NCI-H1105 treated with DMSO at 0.1 percent for 48 hours (cell line): ENCODE measurements at places on chromosomes 16 and 17.

DNA sequence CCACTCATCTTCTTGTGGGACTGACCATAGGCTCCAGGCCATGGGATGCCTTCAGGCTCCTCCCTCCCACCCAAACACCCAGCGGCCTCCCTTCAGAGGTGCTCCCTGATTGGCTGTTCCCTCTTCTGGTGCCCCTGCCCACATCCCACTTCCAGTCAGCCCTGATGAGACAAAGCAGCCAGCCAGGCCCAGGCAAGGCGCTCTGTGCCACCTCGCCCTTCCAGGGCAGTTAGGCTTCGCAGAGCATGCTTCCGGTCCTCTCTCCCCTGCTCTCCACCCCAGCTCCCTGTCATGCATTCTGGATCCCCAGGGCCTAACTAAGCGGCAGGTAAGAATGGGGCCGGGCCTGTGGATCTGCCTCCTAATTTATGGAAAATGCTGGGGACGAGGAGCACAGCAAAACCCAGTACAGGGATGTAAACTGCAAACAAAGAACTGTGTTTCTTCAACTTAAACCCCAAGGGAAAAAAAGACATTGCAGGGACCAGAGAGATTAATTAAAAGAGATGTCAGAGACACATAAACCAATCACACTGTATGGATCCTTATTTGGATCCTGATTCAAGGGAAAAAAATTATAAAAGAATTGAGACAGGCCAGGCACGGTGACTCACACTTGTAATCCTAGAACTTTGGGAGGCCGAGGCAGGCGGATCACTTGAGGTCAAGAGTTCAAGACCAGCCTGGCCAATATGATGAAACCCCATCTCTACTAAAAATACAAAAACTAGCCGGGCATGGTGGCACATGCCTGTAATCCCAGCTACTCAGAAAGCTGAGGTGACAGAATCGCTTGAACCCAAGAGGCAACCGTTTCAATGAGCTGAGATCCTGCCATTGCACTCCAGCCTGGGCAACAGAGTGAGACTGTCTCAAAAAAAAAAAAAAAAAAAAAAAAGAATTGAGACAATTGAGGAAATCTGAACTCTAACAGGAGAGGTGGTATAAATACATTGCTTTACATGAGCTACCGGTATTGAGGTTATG, 26.0 kb downstream of the ZDHHC7 start:
- DNase-seq: no peak

- no peak for DNase-seq
Observed at GRCh38 chr17:73302189-73302588, 9.6 kb downstream of the CDC42EP4 start.

DNA sequence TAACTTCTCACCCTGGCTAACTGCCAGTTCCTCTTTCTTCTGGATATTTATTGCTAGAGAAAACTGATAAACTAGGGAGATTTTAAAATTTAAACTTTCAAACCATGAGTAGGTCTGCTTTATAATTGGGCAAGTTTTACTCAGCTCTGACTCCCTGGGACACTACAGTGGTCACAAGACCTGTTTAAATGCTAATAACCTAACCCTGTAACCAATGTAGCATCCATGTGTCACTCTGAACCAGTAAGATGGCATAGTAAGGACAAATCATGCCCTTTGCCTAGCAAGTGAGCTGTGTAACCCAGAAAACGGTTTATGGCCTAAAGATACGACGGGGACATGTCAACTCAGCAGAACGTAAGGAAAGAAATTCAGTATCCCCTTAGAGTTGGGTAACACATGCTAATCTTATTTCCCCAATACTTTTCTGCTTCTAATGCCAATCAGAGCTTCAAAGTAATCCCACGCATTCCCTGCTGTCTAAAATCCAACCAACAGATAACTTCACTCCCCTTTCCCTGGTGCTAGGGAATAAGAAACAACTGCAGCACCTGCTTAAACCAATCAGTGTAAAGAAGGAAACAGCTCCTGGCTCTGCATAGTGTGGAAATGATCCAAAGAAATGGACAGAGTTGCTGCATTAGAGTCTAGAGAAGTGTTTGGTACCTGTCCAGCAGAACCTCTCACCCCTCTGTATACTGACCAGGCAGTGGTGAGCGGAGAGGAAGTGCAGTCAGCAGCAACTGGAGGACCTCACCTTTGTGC, 85.7 kb downstream of the NCOR1 start:
- DNase-seq: no peak

DNA sequence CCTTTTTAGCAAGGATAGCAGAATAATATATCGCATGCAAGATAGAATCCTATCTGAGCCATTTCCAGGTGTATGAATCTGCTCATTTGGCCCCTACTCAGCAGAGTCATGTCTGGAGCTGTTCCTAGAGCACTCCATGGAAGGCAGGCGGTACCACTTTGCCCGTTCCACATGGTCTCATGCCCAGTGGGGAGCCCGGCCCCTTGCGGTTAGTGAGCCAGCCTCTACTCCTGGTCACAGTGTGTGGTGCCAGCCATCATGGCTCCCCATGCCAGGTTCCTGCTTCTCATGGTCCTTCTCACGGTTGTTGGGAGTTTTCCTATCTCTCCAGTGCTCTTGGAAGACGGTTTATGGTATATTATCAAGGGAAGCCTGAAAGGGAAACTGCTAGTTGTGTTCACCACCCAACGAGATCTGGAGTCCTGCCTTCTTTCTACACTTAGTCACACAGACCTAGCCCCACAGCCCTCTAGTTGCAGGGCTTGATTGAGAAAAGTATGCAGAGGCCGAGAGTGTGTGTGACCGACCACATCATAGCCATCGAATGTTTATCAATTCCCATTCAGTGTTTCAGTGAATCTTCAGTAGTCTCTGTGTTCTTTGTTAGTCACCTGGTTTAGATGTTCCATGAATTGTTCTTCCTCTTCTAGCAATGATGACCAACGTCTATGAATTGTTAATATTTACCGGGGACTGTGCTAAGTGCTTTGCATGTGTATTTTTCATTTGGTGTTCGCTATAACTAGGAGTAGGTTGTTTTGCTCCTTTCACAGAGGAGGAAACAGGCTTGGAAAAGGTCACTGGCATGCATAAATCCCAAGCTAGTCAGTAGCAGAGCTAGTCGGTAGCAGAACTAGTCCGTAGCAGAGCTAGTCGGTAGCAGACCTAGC, 9.6 kb downstream of the JPT2 start:
- DNase-seq: no peak

GRCh38 chr16:87463722-87464690, 28.8 kb downstream of the ZCCHC14 start:
- no peak for DNase-seq

GRCh38 chr16:48537275-48537674, 72.7 kb downstream of the N4BP1 start:
- DNase-seq: no peak

- no peak for DNase-seq
Observed at GRCh38 chr17:67435122-67435521, 58.0 kb downstream of the PITPNC1 start.

GRCh38 chr16:27408012-27408601, 6.1 kb downstream of the IL21R start:
- no peak for DNase-seq
